ENCODE measurements at places on chromosomes 13 and 19.

- no peak for DNase-seq
Observed at GRCh38 chr13:27925220-27925991, 5.6 kb downstream of the PDX1 start.

DNA sequence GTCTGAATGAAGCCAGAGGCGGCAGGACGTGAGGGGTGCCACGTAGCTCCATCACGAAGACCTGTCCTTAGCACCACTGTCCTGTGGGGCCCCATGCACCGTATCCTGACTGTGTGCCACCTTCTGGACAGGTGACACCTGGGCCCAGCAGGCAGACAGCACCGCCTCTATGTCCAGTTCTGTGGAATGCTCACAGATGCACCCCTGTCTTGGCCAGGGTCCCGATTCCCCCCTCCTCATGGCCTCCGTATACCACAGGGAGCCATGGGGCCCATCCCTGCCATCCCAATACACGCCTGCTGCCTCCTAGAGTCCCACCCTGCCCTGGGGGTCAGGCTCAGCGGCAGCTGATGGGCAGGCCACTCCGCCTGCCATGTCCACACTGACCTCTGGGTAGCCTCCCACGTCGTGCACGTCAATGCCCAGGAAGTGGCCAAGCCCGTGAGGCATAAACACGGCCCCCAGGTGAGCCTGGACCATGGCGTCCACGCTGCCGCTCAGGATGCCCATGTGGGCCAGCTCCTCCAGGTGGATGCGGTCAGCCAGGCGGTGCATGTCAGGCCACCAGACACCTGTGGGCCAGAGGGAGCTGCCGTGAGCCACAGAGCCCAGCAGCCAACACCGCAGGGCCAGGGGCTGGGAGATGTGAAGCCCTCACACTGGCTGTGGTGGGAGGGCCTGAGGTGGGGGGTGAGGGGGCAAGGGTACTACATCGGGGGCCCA, 17.6 kb downstream of the CEBPG start:
- DNase-seq: no peak

DNA sequence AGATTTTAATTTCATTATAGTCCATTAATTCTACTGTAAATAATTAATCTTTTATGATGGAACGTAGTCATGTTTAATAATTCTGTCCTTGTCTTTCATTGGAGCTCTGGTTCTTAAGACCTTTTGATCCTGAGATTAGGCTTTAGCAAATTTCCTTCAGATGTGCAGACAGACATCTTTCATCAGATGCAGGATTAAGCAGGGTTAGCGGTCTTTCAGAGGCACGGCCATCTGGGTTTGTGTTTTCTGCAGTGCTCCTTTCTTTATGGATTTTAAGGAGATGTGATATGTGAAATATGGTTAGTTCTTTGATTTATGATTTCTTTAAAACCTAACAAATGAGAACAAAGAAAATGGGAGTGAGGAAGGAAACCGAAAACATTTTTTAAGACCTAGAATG, 643.9 kb upstream of the SGCG start:
- no peak for DNase-seq

DNA sequence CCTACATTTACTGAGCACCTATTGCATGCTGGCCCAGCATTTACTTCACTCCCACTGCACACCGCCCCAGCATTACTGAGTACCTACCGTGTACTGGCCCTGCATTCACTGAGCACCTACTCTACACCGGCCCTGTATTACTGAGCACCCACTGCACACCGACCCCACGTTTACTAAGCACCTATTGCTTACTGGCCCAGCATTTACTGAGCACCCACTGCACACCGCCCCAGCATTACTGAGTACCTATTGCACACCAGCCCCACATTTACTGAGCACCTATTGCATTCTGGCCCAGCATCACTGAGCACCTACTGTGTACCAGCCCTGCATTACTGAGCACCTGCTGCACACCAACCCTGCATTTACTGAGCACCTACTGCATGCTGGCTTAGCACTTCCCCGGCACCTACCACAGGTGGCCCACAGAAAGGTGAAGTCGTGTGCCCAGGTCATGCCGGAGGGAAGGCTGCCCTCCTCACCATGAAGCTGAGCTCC, 6.9 kb downstream of the TPGS1 start:
- no peak for DNase-seq

GRCh38 chr13:79735228-79735627, 254.3 kb downstream of the NDFIP2 start:
- no peak for DNase-seq

- no peak for DNase-seq
Observed at GRCh38 chr13:39554371-39554770, 48.6 kb downstream of the LHFPL6 start.

GRCh38 chr19:4122480-4122879, 1.4 kb downstream of the MAP2K2 start:
- DNase-seq: no peak

Measured in T-helper 9 cell (primary cell).